ENCODE measurements at places on chromosomes 4 and X.

DNA sequence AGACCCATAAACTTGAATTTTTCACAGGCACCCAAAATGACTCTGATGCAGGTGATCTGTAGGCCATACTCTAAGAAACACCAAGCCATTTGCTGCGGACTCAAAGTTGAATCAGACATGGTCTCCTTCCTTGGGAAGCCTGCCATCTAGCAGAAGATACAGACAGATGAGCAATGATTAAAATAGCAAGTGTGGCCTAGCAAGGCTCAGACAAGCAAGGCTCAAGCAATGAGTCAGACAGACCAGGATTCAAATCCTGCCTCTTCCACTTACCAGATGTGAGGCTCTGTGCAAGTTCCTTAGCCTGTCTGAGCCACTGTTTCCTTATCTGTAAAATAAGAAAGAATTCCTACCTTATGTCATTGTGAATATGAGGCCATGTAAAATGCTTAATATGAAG, 2.3 kb downstream of the CCDC149 start:
- no peak for DNase-seq

GRCh38 chrX:124358800-124359383, 12.5 kb downstream of the SH2D1A start:
- no peak for DNase-seq

- no peak for DNase-seq
These were observed 756.5 kb downstream of the C4orf33 start for GRCh38 chr4:129852434-129852833.

DNA sequence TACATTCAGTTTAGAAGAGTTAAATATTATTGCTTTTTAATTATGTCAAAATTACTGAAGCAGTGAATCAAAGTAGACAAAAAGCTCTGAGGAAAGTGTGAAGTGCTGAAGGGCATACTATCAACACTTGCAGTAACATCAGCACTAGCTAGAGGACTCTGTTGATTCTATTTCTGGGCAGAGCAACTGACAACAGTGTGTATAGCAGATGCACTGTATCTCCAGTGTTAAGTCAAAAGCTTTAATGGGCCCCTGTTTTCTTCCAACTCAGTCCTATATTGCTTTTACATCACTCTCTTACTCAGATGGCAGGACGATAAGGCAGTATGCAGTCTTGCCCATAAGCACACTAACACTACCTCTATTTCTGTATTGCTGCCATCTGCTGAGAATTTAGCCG, 435.2 kb upstream of the AMOT start:
- DNase-seq, result no peak

GRCh38 chr4:147846318-147847155, 114.6 kb downstream of the ARHGAP10 start:
- DNase-seq, result no peak

DNA sequence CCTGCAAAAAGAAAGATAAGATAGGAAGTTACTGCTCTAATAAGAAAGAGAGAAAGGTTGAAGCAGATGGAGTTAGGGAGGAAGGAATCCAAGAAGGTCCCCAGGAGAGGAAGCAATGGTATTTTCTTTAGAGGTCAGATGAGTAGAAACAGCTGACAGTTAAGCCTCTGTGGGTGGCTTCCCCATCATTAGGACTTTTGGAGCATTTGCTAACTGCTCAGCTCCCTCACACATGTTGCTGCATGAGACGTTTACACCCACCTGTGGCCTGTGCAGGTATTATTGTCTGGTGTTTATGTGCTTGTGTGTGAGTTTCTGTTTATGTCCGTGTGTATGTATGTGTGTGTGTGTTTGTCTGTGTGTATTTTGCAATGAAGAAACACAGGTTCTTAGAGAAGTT, 346.8 kb downstream of the RAB28 start:
- no peak for DNase-seq

GRCh38 chrX:19870206-19870605, 17.2 kb downstream of the SH3KBP1 start:
- DNase-seq, result no peak

DNA sequence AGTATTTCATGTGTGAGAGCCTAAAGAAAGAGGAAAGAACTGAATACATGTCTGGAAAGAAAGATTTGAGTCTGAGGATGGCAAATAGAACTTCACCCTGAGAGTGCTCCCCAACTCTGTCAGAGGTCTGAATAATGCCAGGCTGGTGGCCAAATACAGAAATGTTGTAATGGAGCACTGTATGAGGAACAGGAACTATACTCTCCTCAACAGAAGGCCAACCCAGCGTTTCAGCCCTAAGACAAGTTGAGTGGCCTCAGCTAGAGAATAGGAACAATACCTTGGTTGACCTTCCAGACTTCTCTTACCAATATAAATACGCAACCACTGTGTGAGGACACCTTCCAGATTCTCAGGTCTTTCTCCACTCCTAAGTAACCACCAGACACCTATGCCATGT, 94.5 kb upstream of the STIM2 start:
- DNase-seq, result no peak

- DNase-seq, result no peak
These were observed 2.5 kb upstream of the PLP1 start for GRCh38 chrX:103774070-103774642.

DNA sequence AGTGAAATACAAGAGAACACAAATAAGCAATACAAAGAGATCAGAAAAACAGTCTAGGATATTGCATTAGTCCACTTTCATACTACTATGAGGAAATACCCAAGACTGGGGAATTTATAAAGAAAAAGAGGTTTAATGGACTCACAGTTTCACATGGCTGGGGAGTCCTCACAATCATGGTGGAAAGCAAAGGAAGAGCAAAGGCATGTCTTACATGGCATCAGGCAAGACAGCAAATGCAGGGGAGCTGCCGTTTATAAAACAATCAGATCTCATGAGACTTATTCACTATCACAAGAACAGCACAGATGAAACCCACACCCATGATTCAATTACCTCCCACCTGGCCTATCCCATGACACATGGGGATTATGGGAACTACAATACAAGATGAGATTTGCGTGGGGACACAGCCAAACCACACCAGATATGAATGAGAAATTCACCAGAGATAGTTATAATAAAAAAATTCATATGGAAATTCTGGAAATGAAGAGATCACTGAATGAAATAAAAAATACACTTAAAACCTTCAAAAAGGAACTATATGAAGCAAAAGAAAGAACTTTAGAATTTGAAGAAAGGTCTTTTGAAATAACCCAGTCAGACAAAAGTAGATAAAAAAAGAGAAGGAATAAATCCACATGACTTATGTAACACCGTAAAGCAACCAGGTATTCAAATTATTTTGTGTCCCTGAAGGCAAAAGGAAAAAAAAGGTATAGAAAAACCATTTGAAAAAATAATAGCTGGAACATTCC, 16.2 kb upstream of the NAA11 start:
- DNase-seq, result no peak

DNA sequence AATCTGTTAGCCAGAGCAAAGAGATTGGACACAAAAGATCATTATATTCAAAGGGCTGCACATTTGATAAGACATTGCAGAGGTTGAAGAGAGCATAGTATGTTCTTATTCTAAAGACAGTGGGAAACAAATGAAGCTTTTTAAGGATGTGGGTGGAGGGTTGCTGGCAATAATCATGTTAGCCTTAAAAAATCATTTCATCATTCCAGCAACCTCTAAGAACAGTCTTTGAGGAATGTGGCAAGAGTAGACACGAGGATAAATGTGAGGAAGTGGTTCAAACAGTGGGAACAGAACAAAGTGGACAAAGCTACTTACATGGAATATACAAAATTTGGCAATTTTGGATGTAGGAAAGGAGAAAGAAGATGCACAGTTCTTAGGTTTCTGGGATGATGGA, 167.3 kb upstream of the SPRY1 start:
- DNase-seq, result no peak

GRCh38 chrX:63466690-63467089, 115.6 kb upstream of the SPIN4 start:
- no peak for DNase-seq

DNA sequence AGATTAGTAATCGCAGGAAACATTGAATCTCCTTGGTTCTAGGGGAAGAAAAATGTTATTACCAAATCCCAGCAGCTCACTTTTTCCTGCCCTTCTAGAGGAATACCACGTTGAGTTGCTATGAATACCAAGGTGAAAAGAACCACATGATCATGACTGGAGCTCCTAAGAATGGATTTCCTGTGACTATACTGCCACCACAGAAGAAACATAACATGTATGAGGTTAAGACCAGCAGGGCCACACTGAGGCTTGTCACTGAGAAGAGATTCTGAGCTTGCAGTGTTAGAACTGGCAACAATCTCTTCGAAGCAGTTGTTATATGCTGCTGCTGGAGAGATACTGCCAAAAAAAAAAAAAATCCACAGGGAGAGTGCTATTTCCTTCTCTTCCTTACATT, 1235.3 kb downstream of the FSTL5 start:
- DNase-seq, result no peak

DNA sequence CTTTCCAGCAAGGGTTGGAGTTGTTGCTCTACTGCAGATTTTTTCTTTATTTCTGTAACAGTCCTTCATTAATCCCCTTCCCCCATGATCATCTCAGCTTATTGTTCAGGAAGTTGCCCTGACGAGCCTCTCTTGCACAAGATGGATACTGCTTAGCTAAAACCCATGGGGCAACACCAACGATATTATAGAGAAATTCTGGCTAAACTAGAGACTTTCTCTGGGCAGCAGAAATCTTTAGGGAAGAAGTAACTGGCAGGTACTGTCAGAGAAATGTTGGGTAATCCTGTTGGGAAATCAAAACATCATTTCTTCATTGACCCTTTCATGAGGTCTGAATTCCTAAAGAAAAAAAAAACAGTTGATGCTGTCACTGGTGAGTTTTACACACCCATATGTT, 921.3 kb downstream of the NLGN4X start:
- no peak for DNase-seq

- DNase-seq, result no peak
These were observed 185.4 kb downstream of the OR13H1 start for GRCh38 chrX:131729295-131729694.

GRCh38 chr4:169682372-169683047, 62.1 kb downstream of the CLCN3 start:
- no peak for DNase-seq

- DNase-seq, result no peak
These were observed 97.9 kb upstream of the CCDC160 start for GRCh38 chrX:134139090-134139489.

- no peak for DNase-seq
These were observed 11.0 kb downstream of the SOD3 start for GRCh38 chr4:24806206-24806990.

DNA sequence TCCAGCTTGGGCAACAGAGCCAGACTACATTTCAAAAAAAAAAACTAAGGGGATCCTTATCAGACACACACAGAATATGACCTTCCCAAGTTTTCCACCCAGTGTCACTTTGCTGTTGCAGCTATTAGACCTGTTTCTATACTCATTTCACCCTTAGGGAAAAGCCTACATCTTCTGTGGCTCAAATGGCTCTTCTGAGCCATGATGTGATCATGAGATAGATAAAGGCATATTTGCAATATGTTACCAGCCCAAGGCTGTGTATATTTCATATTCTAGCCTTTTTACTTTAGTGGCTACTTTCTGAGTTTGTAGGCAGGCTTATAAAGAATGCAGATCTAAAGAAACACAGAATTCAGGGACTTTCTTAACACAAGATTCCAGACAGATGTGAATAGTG, 19.3 kb downstream of the RS1 start:
- DNase-seq, result no peak

DNA sequence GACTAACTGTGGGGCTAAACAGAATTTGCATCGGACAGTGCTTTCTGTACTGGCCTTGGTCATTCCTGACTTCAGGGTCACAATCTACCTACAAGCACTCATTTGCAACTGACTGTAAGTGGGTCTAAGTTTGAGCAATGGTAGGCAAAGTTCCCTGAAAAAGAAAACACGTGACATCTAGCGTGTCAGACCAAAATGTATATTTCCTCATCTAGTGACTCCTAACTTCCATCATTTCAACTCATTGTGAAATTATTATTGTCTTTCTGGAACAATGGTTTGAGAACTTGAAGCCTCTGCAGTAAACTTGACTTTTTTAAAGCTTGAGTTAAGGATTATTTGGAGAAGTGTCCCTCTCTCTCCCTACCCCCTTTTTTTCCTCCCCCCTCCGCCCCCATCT, 113.6 kb downstream of the MID1 start:
- DNase-seq, result no peak

GRCh38 chrX:106894978-106895452, 8.1 kb downstream of the RIPPLY1 start:
- DNase-seq, result no peak

DNA sequence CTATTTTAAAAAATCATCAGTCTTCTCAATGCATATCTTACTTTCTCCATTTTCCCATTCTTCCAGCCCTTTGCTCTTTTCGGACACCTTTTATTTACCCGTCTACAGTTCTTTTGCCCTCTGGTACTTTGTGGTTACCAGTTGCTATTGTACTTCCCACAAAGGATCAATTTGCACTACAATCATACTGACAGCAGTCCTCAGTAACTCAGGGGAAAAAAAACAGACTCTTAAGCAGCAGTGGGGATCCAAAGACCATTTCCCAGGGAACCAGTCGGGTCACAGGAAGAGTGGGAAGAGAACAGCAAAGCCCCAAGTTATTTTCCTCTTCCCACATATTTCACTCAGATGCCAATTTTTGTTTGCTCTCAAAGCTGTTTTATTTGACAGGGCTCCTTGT, 23.1 kb downstream of the DMD start:
- no peak for DNase-seq

- no peak for DNase-seq
These were observed 72.4 kb downstream of the IL21 start for GRCh38 chr4:122548452-122548851.

DNA sequence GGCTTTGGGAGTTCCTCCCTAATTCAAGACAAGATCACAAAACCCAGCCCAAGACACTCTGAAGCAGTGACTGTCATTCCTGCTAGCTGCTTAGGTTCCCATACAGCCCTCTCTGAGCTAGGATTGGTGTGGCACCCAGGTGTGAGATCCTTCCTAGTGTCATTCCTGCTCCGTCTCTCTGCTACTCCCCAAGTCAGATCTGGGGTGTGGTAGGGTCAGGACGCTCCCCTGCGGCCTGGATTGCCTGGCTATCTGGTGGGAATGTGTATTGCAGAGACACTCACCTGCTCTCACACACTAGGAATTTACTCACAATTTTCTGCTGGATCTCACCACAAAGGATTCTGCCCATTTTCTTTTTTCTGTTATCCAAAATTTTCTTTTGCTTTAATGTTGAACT, 560.8 kb upstream of the ATOH1 start:
- no peak for DNase-seq

GRCh38 chr4:128427832-128428366, 140.3 kb upstream of the PGRMC2 start:
- no peak for DNase-seq

DNA sequence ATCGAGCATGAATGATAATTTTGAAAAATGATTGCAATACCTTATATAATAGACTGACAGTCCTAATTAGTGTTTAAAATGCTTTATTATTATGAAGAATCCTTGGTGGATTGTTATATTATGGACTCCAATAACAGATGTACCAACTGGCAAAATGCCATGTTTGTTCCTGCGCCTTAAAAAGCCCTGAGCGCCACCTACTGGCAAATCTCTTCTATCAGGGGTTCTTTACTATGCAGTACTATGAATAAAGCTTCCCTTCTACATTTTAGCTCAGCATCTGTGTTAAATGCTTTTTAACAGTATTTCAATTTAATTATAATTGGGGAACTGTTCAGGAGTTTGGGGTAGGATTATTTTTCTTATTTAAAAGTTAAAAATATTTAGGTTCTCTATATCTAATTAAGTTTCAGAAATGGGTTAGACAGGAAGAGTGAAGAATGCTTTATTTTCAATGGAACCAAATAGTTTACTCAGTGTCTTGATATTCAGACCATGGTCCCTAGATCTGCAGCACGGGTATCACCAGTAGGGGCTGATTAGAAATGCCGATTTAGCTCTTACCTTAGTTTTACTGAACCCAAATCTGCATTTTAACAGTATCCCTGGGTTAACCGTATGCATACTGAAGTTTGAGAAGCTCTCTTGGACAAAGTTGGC, 20.0 kb downstream of the CFAP97 start:
- peak; percentile 51 for DNase-seq

All from T-helper 2 cell (primary cell).